ENCODE measurements at places on chromosomes 13 and 19. TPM values are rescaled to one million over a fixed set of nuclear protein-coding genes. Genes with fewer than 3 reads are reported as not detected.
A peak's percentile ranks its signal among the peaks of the same experiment; 100 is the strongest.

TUBA3C gene
- total RNA-seq = not detected

GRCh38 chr13:30396434-30397075, 25.7 kb upstream of the UBE2L5 start:
- no peak for DNase-seq

- peak; percentile 77 for DNase-seq
Measured at GRCh38 chr13:113816946-113817859, 46.7 kb downstream of the GAS6 start.

DNA sequence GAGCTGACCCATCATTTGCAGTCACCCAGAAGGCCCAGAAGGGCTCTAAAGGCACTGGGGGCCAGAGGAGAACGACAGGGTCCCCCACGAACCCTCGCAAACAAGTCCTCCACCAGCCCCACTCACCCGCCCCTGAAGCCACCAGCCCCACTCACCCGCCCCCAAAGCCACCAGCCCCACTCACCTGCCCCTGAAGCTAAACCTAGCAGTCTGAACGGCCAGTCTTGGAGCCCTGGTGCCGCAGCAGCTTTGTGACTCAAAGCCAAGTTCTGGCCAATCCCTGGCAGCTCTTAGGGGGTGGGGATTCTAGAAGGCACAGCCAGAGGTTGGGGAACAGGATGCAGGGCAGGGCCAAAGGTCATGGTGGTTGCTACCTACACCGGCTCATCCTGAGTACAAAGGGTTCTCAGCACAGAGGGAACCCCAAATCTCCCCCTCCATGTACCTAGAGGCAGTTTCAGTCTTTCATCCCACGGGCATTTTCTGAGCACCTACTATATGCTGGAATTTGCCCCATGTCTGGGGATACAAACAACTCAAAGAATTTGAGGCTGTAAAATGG, at the start of gene IQCN:
TSS of gene IQCN (minus strand) at position 234 of the 562 bp plus-strand sequence. CDS start 4,974 bp downstream, outside the sequence.
- no peak for DNase-seq

GRCh38 chr19:2769218-2769617, 13.9 kb downstream of the SGTA start:
- DNase-seq = no peak

Data from glutamatergic neuron (in vitro differentiated cells).